ENCODE measurements at places on chromosomes 12 and 14.

- no peak for DNase-seq
Measured at GRCh38 chr12:8681129-8681884, 16.5 kb upstream of the RIMKLB start.

- DNase-seq = no peak
Measured at GRCh38 chr12:52391618-52392002, 6.2 kb upstream of the KRT84 start.

DNA sequence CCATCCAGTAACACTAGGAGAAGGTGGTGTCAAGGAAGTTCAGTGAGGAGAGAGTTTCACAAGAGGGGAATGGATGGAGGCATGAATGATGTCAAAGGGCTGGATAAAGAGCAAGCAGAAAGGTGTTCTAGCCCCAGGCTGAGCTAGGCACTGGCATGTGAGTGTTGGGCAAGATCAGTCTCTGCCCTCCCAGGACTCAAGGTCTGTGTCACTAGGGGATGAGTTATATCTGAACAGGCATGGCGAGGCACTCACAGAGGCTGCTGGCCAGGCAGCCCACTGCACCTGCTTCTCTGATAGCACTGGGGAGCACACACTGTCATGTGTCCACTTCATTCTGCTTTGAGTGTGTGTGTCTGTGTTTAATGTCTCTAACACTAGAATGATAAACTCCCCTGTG, 903.8 kb downstream of the BCL11B start:
- no peak for DNase-seq

DNA sequence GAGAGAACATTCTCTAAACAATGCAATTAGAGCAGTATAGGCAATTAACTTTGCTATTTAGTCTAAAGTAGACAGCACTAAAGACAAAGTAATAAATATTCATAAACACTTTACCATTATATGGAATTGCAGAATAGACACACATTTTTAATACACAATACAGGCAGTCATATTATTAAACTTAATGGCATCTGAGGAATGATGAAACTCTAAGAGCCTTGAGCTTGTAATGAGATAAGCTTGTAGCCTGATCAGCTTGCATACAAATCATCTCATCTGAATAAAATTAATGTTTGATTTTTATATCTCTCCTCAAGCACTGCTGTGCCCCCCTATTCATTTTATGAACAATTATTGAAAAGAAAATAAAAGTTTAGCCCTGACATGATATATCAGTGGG, 107.6 kb downstream of the MGAT4C start:
- DNase-seq = no peak

DNA sequence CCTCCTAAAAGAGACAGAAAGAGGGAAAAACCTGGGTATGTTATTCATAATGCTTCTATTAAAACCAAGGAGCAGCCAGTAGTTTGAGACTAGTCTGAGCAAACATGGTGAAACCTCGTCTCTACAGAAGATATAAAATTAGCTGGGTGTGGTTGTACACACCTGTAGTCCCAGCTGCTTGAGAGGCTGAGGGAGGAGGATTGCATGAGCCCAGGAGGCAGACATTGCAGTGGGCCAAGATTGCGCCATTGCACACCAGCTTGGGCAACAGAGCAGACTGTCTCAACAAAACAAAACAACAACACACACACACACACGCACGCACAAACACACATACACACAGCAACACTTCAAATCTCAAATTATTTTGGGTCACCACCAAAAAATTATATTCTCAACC, 27.8 kb downstream of the HECTD4 start:
- DNase-seq = no peak

GRCh38 chr12:63845726-63846125, 1.2 kb downstream of the SRGAP1 start:
- no peak for DNase-seq

GRCh38 chr12:108609537-108610335, 11.9 kb upstream of the TMEM119 start:
- DNase-seq = no peak

DNA sequence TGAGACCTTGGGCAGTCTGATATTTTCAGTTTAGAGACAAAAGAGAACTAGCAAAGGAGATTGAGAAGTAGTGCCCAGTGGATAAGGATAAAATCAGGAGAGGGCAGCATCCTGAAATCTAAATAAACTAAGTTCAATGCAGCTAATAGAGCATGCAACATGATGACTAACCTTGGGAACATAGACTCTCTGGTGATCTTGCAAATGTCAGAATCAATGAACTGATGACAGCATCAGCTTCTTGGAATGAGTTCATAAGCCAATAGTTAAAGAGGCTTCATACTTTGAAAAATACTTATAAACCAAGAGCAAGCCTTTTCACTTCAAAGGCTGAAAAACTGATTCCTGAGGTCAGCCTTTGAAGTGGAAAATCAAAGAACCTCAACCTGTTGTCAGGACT, 8.2 kb downstream of the TAS2R19 start:
- DNase-seq = no peak

GRCh38 chr12:122946690-122947341, 19.4 kb downstream of the ABCB9 start:
- DNase-seq = peak; percentile 42

GRCh38 chr12:107057071-107057834, 36.1 kb downstream of the CRY1 start:
- DNase-seq = no peak

GRCh38 chr14:102554821-102555819, 37.3 kb upstream of the RCOR1 start:
- peak; percentile 29 for DNase-seq

DNA sequence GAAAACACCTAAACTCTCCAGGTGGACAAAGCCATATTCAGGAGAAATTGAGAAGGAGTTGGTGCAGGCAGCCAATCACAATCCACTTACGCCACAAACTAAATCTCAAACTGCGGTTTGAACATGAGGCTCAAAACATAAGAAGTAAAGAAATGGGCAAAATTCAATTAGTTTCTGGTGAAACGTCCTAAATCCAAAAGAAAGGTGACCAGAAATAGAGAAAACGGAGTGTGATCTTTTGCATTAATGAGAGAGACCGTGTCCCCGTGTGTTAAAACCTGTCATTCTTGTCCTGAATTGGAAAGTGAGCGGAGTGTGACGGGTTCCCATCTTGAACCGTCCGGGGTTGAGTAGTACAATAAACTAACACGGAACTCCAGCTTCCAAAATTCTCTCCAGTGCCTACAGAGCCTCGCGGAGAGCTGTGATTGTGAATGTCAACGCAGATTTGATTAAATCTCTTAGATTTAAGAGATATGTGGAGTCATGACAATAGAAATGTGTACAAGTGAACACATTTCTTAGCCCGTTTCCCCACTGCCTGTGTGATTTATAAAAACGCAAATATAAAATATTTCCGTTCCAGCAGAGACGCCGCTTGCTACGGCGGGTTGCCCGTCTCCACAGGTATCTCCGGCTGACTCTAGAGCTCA, 595 bp upstream of the METAP2 start:
- no peak for DNase-seq

DNA sequence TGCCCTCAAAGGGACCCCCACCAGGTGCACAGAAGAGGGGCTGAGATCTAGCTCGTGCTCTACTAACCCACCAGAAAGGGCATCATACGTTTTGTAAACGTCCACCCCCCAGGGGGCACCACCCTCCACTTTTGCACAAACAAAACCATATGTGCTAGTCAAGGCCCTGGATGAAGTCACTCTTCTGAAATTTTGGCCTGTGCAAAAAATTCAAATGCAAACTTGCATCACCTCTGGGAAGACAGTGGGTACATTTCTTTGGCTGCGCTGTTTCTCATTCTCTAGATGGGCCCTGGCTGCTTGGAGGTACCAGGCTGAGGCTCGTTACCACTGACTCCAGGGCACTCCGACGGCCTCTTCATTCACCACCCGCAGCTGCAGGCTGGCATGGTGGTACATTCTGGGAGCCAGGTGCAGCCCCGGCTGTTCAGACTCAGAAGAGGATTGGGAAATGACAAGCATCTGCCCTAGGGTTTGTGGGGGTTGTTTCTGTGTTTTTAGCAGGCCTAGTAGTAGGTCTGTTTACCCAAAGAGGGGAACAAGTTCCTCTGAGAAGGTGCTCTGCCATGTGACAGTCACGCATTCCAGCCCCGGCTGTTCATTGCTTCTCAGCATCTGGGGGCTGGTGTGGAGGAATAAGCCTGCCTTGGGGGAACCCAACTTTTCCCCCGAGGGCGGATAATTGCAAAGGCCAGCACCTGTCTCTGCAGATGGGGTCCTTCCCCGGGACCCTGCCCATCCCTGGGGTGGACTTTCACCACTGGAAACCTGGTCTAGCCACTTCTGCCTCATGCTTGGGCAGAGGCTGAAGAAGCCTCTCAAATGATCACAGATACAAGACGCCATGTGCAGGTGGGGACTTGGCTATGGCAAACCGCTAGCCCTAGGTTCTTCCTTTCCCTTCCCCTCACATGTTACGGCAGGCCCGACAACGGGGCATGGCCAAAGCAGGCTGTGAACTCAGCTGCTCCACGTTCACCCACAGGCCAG, 147.6 kb downstream of the DPF3 start:
- DNase-seq = no peak

- no peak for DNase-seq
Measured at GRCh38 chr12:40618636-40619035, 73.6 kb upstream of the CNTN1 start.

- DNase-seq = no peak
Measured at GRCh38 chr12:48489012-48489411, 6.7 kb downstream of the C12orf54 start.

- DNase-seq = no peak
Measured at GRCh38 chr14:22929961-22930364, 787 bp upstream of the PRMT5 start.

DNA sequence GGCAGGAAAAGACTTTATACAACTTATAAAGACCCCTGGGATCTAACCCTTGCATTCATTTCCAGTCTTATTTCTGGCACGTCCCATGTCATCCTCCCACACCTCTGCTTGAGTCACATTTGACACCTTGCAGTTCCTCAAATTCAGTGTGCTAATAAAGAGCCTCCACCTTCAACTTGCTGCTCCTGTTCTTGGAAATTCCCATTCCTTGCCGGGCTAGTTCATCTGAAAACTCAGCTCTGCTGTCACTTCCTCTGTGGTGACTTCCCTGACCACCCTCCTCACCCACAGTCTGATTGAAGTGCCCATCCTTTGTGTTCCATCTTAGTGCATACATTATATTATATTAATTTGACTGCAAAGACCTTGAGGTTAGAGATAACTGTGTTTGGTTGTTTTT, 37.4 kb upstream of the PSMA6 start:
- no peak for DNase-seq

GRCh38 chr14:32050878-32051277, 26.2 kb upstream of the ARHGAP5 start:
- DNase-seq = no peak

GRCh38 chr14:61255968-61256367, 25.2 kb downstream of the TMEM30B start:
- no peak for DNase-seq

DNA sequence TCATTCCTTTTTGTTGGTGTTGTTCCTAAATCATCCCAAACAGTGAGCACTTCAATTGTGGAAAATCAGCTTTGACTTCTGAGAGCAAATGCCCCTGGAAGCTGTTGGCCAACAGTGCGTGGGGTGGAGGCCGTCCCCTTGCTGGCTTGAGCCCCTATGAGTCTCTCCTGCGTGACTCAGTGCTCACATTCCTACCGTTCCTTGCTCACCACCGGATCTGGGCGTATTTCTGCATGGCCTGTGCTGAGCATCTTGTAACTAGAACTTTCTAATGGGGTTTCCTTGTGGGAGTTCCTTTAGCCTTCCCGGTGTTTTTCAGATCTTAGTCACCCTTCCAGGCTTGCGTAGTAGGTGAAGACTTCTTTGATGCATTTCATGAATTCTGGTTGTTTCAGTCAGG, 14.7 kb downstream of the SERPINA1 start:
- no peak for DNase-seq

DNA sequence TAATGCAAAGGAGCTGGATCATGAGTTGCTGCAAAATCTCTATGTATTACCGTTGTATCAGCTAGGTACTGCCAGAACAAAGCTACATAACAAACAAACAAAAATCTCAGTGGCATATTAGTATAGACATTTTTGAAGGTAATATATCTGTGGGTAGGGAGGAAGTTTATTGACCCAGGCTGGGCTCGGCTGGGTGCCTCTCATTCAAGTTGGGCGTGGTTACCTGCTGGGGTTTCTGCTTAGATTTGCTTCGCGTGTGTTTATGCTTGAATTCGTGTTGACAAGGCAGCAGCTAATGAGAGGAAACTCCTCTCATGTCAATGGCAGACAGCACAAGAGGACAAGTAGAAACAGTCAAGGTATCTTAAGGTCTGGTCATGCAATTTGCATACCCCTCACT, 520.7 kb downstream of the SOX5 start:
- no peak for DNase-seq

GRCh38 chr12:14960548-14961465, 594 bp downstream of the ARHGDIB start:
- DNase-seq = no peak

DNA sequence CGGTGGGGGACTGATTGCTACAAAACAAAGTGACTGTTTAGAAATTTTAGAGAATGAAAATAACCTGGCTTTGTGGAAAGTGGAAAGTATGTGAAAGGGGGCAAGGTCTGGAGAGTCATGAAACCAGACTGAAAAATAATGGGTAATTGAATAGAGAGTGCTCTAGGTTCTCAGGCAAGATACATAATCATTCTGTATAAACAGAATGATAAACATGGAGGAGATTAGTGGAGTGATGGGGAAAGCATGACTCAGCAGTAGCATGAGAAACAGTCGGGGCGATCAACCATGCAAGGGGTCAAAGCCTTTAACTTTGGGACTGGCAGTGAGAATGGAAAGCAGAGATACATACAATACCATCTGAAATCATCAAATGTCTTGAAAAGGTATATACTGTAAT, 332.5 kb downstream of the CCER1 start:
- DNase-seq = no peak

DNA sequence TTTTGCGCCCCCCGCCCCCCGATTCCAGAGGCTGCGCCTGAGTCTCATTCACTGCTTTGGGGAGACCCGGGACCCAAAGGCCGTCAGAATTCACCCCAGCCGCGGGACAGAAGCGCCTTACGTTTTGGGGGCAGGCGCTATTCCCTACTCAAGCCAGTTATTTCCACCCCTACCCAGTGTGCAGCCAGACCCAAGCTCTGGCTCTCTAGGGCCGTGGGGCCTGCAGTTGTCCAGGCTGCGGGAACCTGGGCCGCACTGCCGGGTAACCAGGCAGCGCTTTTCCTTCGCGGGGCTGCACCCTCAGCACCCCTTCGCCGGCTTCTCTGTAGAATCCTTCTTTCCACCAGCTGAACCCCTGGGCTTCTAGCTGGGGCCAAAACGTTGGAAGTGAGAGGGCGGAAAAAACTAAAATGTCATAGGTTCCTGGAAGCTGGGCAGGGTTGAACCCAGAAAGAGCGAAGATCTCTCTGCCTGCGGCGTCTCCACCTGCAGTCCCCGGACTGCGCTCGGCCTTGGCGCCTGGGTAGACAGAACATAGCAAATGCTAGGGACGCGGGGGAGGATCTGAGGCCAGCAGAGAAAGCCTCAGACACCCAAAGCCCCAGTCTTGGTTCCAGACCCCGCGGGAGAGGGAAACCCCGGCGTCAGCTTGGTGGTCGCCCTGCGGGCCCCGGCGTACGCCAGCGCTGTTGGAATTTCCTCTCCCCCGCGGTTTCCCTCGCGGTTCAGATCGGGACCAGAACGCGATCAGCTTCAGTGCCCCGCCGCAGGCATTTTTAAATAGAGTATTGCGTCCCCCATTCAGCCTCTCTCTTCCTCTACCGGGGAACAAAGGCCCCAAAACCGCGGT, 18.3 kb downstream of the TBX3 start:
- no peak for DNase-seq
